ENCODE measurements at places on chromosomes 7 and 10.

DNA sequence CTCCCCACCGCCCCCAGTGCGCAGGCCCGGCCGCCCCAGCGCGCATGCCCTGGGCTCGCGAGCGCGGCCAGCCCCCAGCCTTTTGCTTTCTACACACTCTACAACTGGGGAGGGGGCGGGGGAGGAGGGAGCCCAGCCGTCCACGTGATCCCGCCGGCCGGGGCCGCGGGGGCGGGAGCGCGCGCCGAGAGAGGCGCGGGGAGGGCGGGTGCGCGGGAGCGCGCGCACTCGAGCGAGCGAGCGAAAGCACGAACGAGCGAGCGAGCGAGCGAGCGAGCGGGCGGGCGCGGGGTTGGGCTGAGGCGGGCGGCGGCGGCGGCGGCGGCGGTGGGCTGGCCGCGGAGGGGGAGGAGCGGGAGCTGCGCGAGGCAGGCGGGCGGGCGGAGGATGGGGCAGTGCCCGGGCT lies at the start of gene AUTS2:
TSS of gene AUTS2 (plus strand) at position 395 of the 406 bp plus-strand sequence. CDS start 1,179 bp downstream, outside the sequence.
- peak; percentile 88 for DNase-seq

GRCh38 chr10:84331091-84331490 lies 2.7 kb downstream of the CCSER2 start:
- DNase-seq, result no peak

GRCh38 chr7:135275971-135276580 lies 42.4 kb downstream of the STRA8 start:
- DNase-seq, result no peak

DNA sequence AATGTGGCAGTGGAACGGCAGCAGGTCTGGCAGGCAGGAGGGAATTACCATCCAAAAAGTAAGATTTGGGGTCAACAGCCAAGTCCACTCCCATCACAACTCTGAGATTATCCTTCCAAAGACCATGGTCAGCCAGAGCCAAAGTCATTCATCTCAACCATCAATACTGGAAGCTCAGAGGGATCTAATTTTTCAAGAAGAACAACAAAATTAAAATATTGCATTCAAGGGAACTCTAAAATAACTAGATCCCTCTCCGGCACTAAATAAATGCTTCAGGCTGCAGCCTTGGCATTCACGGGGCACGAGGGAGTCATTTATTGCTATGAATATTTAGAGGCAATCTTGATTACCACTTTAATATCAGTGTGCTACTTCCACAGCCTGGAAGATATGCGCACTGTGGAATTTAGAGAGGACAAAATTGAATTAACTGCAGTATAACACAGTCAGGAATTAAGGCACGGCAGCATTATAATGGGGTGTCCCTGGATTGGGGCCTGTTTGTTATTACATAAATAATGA lies 102.0 kb downstream of the ADAM12 start:
- no peak for DNase-seq

DNA sequence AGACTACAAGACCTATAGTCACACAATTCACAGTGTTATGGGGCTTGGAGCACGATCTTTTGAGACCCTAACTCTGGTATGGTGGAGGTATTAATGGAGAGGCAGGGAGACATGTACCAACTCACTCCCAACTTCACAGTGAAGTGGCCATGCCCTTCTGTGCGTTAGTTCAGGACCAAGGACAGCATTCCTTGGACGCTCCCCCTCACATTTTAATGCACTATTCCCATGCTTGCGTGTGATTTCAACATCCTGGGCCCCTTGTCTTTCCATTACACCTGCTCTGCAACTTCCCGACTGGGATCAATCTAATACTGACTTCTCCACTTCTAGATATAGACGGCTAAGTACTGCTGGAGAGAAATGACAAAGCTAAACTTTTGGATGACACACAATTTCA lies 72.7 kb downstream of the PLCE1 start:
- peak; percentile 55 for DNase-seq

DNA sequence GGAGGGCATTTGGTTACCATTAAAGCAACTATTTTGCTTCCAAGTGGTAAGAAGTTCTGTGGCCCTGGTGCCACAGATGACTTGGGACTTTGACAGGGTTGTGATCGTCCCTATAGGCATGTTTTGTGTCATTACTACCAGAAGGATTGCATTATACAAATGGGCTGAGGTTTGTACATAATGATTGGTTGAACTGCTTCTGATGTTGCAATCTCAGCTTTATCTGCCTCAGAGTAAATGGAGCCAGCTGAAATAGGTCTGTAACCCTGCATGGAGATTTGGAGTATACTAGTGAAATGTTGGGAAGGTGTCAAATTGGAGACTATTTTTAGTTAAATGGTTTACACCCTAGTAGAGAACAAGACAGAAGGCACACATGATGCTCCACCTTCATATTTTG lies 46.1 kb upstream of the SEPTIN7 start:
- DNase-seq, result peak; percentile 35

DNA sequence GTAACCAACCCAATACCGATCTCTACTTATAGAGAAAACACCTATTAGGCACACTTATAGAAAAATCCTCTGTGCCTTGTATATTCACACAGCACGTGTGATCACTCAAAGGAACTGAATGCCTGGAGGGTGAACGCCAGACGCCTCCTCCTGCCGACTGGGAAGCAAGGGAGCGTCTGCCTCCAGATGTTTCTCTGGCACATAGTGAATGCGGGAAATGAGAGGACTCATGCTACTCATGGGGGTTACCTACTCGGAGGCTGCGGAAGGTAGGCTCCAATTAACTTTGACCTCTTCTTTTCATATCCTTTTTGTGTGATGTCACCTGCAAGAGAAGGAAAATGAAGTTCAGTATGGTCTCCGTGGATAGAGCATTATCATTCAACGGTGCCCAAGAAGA lies 203.3 kb downstream of the DIP2C start:
- no peak for DNase-seq

GRCh38 chr10:3780771-3781467 lies 4.1 kb downstream of the KLF6 start:
- no peak for DNase-seq

DNA sequence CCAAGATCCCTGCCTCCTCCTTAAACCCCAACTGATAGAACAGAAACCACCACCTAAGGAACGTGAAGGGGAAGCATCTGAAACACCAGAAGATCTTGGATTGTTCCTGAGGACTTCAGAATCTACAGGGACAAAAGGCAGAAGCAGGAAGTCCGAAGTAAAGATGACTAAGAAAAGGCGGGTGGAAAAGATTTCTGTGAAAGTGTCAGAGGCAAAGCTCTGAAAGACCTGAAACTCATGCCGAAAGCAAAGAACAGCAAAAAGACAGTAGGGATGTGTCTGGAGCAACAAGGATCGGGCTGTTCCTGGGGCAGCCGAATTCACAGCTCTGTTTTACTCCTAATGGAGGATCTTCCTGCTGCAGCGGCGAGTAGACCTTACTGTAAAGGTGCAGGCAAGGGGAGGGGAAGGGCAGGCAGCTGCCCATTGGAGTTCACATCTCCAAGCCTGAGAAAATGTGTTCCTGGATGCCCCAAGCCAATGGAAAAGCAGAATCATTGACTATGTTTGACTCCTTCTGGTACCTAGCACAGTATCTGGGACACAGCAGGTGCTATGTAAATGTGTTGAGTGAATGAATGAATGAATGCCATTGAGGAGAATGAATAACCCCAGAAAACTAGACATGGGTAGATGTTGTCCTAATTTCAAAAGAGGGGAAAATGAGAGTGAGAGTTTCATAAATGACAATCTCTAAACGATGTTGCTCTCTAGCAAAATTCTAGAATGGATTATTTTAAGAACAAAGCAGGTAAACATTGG lies 40.4 kb downstream of the PDIA4 start:
- no peak for DNase-seq

GRCh38 chr7:68800316-68800715 lies 798.0 kb upstream of the AUTS2 start:
- no peak for DNase-seq

GRCh38 chr7:11216276-11216675 lies 242.6 kb downstream of the PHF14 start:
- DNase-seq, result no peak

DNA sequence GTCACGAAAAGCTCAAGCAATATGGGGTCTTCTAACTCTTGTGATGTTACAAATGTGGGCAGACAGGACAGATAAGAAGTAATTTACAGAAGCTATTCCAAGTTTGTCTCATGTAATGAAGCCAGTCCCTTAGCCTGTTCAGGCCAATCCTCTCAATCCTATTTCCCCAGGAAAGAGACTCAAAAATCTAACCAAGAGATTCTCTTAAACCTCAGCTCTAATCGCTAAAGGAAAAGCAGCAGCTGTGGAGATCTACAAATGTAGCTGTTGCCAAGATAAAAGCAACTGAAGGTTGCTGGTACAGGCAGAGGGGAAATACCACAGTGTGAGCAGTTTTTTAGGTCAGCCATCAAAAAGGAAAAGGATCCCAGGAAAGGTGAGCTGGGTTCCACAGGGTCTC lies 39.3 kb downstream of the ANK3 start:
- no peak for DNase-seq

DNA sequence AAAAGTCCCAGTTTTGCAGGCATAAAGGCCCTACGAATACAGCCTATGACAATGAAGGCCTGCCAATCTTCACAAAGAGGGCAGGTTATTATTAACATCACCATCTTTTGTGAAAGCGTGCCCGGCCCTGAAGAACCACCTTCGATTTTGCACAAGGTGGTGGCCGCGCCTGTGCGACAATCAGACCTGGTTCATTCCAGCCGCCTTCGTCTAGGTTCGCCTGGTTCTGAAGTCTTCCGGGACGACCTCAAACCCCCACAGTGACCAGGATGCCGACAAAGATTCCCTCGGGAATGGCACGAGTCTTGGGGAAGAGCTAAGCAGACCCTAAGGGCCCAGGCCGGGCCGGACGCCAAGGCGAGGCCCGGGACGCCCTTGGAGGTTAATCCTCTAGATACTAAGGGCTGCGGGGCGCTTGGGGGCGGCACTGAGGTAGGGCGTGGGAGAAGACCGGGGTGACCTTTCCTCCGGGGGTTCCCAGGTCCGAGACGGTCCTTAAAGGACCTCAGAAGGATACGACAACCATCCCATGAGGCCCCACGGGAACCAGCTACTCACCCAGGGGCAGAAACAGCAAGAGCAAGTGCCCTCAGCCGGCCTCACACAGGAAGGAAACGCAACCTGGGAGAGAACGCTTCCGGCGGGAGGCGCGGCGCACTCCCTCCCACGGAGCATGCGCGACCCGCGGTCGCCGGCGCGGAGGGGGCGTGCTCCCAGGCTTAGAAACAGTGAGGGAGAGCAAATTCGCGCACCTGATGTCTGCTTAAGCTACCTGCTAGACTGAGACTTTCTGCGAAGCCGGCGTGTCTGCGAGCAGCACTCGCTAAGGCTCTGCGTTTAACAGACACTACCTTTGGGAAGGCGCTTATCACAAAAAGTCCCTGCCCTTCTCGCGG lies at the start of gene ATAD1:
TSS of gene ATAD1 (minus strand) at position 618 of the 896 bp plus-strand sequence. CDS start 3,627 bp downstream, outside the sequence.
- peak; percentile 94 for DNase-seq

DNA sequence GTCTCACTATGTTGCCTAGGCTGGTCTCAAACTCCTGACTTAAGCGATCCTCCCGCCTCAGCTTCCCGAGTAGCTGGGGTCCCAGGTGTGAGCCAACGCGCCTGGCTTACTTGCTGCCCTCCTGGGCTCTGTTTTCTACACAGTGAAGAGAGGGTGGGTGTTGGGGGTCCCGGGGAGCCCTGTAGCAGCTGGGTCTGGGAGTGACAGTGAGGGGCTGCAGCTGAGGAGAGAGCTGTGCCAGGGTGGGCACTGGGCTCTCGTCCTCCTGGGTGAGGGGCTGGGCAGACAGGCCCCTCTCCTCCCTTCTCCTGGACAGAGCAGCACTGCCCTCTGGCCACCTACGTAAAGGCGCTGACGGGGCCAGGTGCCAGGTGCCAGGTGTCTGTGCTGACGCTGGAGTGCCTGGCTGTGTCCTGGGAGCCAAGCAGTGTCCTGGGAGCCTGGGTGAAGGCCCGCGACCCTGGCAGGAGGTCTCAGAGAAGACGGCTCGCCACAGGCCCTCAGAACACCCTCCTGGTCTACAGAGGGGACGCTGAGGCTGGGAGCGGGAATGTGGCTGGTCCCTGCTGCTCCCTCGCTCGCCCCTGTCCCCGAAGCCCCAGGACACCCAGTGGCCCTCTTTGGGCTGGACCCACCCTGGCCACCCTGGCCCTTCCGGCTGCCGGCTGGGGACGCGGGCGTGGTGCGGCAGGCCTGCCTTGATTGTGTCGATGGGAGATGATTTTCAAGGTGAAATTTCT lies 35.6 kb downstream of the UNCX start:
- DNase-seq, result no peak

GRCh38 chr10:92801978-92802872 lies 46.1 kb upstream of the EXOC6 start:
- no peak for DNase-seq

DNA sequence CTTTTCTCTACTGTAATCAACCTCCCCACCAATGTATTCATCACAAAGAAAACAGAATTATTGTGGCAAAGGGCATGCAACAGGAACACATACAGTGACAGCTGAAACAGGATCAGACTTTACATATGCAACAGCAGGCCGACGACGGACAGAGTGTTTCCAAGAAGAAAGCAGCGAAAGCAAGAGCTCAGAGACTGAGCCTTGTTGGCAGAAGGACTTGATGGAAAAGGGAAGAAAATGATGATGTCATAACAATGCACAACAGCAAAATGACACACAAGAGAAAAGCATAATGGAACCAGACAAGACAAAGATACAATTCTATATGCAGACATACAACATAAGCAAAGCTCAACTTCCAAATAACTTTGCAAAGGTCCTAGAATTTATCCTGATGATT lies 106.5 kb downstream of the ARHGAP12 start:
- DNase-seq, result no peak

DNA sequence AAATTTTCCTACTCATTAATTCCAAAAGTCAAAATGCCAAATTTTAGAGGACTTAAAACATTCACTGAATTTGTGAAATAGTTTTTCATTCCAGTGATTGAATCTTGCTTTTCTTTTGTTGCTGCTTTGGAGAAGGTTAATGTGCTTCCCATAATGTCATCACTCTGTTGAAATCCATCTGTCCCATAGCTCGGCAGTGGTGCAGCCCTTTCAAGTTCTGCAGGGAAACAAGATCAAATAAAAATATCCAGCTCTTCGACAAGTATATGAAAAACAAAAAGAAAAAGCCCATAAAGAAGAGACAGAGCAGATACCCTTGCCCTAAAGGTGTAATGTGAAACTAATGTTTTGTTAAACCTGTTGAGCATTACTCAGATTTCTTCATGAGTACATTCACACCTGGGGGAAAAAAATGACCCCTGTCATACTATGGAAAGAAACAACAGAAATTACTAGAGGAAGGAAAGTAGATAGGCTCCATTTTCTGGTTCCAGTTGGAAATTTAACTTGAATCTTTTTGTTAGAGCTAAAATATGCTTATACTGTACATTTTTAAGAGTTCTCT lies 35.1 kb downstream of the AGR3 start:
- no peak for DNase-seq

GRCh38 chr10:865924-866576 lies 65.5 kb downstream of the LARP4B start:
- DNase-seq, result no peak

- no peak for DNase-seq
Measured at GRCh38 chr10:113646336-113647201, 17.3 kb downstream of the NRAP start.

DNA sequence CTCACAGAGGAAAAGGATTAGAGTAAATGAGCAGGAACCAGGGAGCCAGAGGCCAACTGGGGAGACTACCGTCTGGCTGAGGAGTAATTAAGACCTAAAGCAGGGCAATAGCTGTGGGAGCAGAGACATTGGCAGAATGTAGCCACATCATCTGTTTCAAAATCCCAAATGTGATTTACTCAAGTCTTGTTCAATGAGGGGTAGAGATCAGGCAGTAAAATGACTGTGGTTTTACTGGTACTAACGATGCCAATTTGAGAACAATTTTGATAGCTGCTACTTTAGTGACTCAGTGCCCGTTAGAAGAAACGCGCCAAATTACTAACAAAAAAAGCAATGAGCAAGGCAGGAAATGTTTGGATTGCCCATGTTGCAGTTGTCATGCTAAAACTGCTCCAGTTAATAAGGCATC lies 12.7 kb upstream of the MIOS start:
- DNase-seq, result no peak

GRCh38 chr10:49742683-49743463 lies 19.2 kb downstream of the OGDHL start:
- DNase-seq, result no peak

Data from hematopoietic multipotent progenitor cell treated with erythropoietin and hydrocortisone succinate and interleukin-3 and kit ligand, for 6 days (in vitro differentiated cells).